DMS79 (cell line): ENCODE measurements at places on chromosomes 5 and 9.

DNA sequence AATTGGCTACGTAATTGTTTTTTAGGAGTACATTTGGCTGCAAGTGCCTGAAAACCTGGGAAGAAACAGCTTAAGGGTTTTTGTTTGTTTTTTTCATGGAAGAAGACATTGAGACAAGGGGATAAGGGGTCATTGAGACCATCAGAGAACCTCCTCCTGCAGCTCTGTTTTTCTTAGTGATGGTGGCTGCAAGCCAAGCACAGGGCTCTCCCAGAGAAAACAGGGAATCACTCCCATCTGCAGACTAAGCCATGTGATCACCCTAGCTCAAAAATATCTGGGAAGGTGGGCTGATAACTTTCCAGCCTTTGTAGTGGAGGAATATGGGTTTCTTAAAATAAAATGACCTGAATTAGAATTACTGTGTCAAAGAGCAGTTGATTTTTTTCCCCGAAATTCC lies 25.1 kb downstream of the PALM2AKAP2 start:
- no peak for DNase-seq

- no peak for DNase-seq
These were observed 432.3 kb upstream of the DAB2 start for GRCh38 chr5:39857041-39857440.

- DNase-seq, result no peak
These were observed 166.7 kb downstream of the DAB2IP start for GRCh38 chr9:121818016-121818661.

- DNase-seq, result no peak
These were observed 328.1 kb downstream of the HINT1 start for GRCh38 chr5:130836729-130837649.

DNA sequence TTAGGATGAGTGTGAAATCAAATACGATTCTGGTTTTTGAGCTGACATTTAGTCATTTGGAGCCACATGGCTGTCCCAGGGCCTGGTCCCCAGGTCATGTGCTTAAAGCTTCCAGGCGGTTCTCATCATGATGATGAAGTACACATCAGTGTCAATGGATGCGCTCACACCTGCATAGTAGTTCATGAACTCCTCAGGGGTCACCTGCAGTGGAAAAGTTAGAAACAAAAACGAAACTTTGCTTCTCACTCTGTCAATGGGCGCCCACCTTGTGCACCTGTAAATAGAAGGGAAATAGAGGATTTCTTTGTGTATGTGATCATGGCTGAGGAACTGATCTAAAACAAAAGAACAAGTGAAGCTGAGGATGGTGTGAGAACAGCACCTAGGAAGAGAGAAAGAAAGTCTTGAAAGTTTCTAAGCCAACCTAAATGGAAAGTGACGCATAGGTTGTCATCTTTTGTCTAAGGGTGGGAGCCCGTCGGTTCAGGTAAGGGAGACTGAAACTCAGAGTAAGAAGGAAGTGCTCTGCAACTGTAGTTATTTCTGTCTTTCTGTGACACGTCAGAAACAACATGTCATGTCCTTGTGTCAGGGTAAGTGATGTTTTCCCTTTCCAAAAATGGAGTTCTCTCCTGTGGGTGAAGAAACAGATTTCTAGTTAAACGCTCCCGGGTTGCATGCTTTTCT lies 33.8 kb downstream of the CAPSL start:
- no peak for DNase-seq

- DNase-seq, result no peak
These were observed 34.6 kb upstream of the CCL21 start for GRCh38 chr9:34744295-34745221.

DNA sequence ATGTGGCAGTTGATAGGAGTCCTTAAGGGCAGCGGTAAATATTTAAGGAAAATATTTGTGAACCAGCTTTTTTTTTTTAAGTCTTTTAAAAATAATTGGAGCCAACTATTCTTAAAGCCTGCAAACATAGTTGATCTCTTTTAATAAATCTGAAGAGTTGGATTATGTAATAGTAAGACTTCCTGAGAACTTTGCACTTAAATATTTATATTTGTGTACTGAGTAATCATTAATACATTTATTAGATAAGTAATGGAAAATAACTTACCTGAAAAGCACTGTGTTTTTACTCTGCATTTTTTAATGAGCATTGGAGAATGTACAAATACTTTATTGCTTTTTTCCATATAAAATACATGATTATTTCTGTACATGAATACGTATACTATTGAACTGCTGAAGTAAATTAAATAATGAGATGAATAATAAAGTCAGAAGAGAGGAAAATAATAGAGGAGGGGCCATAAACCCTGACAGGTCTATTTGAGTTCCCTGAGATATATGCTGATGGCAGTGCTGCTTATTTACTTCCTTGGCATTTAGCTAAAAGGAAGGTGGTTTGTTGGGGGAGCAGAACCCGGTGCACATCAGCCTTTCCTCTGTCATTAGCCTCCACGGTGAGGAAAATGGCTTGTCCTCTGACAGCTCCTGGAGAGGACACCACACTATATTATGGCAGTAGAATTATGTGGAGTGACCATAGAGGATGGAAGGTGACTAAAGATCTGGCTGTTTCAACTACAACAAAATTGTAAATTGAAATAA lies 148.0 kb downstream of the ZSWIM6 start:
- DNase-seq, result no peak

- no peak for DNase-seq
These were observed 552.4 kb upstream of the MEF2C start for GRCh38 chr5:89435347-89435746.

DNA sequence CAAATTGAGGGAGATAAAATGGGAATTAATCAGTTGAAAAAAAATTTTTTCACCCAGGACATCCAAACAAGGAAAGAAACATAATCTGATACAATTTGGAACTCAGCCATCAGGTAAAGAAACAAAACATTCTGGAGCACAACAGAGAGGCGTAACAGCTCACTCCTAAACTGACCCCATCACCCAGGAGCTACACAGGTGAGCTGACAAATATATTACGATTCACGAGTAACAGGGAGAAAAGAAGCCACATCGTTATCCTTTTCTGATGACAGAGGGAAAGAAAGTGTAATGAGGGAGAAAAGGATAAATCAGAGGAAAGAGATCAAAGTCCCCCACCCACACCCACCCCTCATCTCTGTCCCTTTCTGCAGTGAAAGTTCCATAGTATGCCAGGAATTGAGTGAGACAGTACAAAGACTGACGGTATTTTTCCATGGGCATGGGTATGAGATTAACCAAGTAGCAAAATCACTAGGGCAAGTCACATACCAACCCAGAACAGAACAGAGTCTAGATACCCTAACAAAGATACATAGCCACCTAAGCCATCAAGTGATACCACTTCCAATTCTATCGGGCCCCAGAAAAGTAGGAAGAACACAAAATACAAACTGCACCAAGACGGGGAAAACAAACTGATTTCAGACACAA lies 45.4 kb downstream of the TMEM245 start:
- DNase-seq, result no peak

DNA sequence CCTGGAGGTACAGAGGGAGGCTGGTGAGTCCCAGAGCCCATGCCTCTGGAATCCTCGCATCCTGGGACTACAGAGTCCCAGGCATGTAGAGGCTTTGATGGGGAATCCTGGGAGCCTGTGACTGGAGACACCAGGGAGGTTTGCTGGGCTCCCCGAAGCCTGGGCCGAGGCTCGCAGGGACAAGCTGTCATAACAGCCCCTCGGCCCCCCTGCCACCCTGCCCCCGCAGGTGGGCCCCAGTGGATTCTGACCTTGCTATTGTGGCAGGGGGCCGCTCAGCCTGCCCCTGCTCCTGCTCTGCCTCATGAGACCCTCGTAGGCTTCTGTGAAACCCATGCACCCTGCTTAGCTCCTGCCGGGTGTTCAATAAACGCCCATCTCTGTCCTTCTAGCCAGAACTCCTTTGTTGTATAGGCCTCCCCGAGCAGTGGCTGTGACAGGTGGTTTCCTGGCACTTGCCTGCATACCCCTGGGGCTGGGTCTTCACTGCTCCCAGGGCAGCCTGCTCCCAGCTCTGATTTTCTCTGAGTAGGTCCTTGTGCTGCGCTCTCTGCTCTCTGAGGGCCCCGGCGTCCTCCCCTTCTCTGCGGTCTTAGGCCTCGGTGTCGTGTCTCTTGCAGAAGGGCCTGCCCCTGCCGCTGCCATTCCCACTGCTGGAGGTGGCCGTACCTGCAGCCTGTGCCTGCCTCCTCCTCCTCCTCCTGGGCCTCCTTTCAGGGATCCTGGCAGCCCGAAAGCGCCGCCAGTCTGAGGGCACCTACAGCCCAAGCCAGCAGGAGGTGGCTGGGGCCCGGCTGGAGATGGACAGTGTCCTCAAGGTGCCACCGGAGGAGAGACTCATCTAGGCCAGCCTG lies 20.4 kb downstream of the CRB2 start:
- no peak for DNase-seq

DNA sequence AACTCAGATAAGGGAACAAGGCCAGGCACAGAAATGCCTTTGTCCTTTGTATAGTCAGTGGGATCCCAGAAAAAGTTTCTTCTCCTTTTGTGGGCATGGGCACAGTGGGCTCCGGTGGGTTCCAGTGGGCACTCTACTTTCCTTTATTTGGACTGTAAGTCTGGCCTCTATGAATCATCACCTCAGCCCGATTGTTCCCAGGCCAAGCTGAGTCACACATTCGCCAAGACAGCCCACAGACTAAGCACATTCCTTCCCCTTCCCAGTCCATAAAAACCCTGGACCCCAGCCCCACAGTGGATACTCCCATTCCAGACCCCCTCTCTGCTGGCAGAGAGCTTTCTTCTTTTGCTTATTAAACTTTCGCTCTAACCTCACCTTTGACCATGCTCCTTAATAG lies 165.0 kb downstream of the FBXL17 start:
- DNase-seq, result no peak

GRCh38 chr5:9894571-9895301 lies 264.6 kb upstream of the TAS2R1 start:
- DNase-seq, result no peak

- no peak for DNase-seq
These were observed 20.5 kb downstream of the ZNF131 start for GRCh38 chr5:43141211-43141610.

GRCh38 chr5:133494923-133495246 lies 117.5 kb downstream of the FSTL4 start:
- DNase-seq, result no peak

- no peak for DNase-seq
These were observed 4.8 kb upstream of the GRIA1 start for GRCh38 chr5:153485641-153486040.

- DNase-seq, result no peak
These were observed 883.6 kb upstream of the C9orf72 start for GRCh38 chr9:28456861-28457260.

- DNase-seq, result no peak
These were observed 65.3 kb downstream of the TSTD2 start for GRCh38 chr9:97567894-97568202.

- DNase-seq, result no peak
These were observed 90.5 kb downstream of the RASEF start for GRCh38 chr9:82972446-82972845.
